RWPE2 (cell line): ENCODE measurements at places on chromosomes 11 and 22.
A peak's percentile ranks its signal among the peaks of the same experiment; 100 is the strongest.

- no peak for DNase-seq
Measured at GRCh38 chr22:45452565-45453379, 39.3 kb downstream of the RIBC2 start.

GRCh38 chr11:27195837-27196202 is 155.2 kb downstream of the BBOX1 start:
- DNase-seq, result no peak

DNA sequence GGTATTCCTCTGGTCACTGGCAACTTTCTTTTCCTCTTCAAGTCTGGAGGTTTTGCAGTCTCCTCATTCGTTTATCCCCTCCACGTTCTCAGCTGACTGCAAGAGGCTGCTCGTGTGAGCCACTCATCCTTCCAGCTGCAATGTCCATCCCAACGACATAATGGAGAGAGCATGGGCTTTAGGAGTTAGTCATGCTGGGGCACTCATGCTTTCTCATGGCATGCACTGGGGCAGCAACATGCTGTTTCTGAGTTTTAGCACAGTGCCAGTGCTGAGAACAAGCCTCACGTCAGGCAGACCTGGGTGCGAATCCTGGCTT is 7.1 kb downstream of the DCPS start:
- DNase-seq, result no peak

GRCh38 chr11:5291207-5291838 is 10.4 kb downstream of the OR51B4 start:
- no peak for DNase-seq

- DNase-seq, result peak; percentile 40
Measured at GRCh38 chr22:50601669-50602337, 1.2 kb downstream of the MAPK8IP2 start.

DNA sequence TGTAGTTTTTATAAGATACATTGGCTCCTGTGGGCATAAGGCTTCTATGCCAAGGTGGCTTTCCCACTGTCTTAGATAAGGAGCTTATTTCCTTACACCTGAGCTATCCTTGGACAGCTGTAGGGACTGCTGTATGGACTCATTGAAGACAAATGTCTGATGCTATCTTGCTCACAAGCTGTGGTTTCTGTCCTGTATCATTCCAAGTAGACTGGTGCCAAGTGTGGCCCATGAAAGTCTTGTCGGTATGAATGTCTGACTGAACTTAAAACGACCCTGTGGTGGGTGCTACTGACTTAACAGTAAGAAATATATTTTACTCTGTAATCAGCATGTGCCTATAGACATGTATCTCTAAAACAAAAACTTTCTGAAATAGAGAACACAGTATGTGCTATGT is 45.0 kb downstream of the LARGE2 start:
- no peak for DNase-seq

DNA sequence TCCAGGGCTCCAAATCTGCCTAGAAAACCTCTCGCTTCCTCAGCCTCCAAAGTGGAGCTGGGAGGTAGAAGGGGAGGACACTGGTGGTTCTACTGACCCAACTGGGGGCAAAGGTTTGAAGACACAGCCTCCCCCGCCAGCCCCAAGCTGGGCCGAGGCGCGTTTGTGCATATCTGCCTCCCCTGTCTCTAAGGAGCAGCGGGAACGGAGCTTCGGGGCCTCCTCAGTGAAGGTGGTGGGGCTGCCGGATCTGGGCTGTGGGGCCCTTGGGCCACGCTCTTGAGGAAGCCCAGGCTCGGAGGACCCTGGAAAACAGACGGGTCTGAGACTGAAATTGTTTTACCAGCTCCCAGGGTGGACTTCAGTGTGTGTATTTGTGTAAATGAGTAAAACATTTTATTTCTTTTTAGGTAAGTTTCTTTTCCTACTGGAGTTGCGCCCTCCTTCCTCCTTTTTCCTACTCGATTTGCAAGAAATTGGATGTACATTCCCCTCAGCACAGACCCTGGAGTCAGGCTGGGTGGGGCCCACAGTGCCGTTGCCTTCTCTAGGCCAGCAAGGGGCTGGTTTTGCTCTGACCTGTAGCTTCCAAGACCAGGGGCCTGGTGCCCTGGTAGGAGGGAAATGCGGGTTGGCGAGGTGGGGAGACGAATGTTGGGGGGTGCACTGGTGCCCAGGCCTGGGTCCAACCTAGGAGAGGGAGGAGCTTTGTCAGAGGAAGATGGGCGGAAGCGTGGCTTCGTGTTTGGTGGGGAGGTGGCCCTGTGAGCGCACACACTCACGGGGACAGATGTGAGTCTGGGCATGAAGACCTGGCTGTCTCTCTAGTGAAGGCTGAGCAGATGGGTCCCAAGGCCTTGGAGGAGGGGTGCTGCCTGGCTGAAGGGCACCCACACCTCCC is 50.6 kb downstream of the ST14 start:
- DNase-seq, result peak; percentile 55

GRCh38 chr11:1748636-1749394 is 1.6 kb downstream of the IFITM10 start:
- DNase-seq, result peak; percentile 54

- DNase-seq, result no peak
Measured at GRCh38 chr22:31278626-31279326, 13.5 kb downstream of the PIK3IP1 start.

DNA sequence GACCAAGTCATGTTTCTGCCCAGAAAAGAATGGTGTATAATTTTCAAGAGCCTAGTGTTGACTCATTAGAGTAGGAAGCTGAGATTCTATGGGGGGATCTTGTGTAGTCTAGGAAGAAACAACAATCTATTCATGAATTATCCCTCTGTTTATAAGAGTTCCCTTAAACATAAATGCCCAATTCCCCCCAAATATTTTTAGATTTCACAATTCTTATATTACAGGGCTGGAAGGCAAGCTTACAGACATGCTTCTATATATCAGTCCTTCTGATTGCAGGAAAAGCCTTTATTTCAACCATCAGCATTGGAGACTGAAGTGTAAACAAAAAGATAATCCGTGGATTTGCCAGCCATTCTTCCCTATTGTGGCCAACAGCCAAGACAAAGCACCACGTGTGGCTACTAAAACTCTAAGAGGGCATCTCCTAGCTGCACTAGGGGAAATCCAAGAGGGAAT is 71.4 kb downstream of the NAT10 start:
- no peak for DNase-seq

DNA sequence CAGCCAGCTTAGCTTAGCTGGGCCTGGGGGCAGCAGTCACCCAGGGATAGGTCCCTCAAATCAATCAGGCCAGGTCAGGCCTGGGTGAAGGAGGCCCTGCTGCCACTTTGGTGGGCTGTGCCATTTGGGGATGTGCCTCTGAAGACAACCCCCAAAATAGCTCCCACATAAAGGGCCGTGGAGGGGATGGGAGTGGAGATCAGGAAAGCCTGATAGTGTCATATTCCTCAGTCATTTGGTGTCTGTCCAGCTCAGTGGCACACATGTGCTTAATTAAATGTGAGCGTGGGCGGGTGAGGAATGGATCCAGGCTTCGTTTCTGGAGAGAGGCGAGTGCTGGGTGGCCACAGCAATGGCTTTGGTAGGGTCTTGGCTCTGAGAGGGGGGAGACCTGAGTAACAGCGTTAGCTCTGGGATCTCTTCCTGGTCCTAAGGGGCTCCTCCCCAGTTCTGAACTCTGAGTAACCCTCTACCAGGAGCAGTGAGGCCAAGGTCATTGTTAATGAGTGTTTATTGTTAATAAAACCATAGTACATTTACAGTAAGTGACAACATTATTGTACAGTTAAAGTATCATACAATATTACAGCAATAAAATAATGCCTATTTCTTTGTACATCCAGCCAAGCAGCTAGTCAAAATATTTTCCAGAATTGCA is 45.2 kb downstream of the NAT10 start:
- no peak for DNase-seq

- DNase-seq, result no peak
Measured at GRCh38 chr11:20754933-20755332, 85.5 kb downstream of the NELL1 start.

GRCh38 chr11:111913997-111914396 is 1.5 kb downstream of the HSPB2 start:
- no peak for DNase-seq

DNA sequence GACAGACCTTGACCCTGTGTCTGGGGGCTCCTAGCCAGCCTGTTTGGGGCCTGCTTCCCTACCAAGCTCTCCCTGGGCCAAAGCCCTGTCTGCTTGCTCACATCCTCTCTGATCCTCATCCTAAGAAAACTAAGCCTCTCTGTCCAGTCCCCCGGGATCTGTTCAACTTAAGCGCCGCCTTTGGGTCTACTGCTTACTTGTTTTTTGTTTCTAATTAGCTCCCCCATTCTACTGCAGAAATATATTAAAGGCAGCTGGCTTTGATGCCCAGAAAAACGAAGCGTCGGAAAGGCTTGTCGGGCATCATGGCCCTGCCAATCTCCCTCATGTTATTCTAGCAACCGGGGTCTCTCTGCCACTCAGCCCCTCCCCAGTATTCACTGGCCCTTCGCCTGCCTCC is 3.4 kb downstream of the DSCAML1 start:
- no peak for DNase-seq

GRCh38 chr22:25120093-25120561 is 79.5 kb upstream of the CRYBB3 start:
- DNase-seq, result no peak

GRCh38 chr11:72353861-72354260 is 80.5 kb downstream of the CLPB start:
- DNase-seq, result no peak

DNA sequence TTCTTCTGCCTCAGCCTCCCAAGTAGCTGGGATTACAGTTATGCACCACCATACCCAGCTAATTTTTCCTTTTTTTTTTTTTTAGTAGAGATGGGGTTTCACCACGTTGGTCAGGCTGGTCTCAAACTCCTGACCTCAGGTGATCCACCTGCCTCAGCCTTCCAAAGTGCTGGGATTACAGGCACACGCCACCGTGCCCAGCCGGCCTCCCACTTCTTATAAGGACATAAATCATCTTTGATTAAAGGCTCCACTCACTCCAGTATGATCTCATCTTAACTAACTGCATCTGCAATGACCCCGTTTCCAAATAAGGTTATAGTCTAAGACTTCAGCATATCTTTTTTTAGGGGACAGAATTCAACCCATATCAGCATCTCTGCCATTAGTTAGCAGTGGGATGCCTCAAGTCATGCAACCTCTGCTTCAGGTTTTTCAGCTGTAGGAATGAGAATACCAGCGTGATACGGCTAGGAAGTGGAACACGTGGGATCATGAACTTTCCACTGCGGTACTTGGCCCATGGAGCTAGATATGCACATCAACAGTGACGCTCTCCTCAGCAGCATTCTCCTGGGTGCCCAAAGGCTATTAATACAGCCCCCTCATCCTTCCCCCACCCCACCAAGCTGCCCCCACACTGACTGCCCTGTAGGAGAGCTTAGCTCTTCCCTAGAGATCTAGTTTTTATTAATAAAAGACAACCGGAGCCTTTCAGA is 41.4 kb downstream of the MCHR1 start:
- no peak for DNase-seq

GRCh38 chr11:47278058-47278457 is 8.1 kb downstream of the MADD start:
- no peak for DNase-seq

GRCh38 chr11:75199412-75199955 is 41.1 kb upstream of the TPBGL start:
- DNase-seq, result no peak

DNA sequence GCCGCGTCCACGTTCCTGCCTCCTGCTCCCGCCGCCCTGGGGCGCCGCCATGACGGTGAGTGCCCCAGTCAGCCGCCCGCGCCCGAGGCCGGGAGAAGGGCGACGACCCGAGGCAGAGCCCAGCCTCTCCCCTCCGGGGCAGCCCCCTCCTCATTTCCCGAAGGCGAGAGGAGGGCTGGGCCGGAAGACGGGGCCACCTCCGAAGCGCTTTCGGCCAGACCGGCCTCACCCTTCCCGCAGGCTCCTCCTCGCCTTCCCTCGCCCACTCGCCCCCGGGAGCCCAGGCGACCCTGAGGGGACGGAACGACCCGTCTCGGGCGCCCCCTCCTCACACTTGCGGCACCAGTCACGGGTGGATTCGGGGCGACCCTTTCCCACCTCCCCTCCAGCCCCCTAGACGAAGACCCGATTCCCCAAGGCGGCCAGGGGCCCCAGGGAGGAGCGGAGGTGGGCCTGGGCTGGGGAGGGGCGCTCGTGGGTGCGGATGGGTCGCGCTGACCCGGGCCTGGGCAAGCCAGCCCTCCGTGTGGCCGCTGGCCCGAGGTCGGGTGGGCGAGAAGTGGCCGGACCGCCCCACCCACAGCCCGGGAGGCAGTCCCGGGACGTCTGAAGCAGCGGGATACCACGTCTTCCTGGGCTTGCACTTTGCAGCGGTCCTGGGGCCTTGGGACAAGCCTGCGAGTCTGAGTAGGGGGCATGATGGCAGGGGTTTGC is 49.7 kb downstream of the TRIOBP start:
- no peak for DNase-seq

DNA sequence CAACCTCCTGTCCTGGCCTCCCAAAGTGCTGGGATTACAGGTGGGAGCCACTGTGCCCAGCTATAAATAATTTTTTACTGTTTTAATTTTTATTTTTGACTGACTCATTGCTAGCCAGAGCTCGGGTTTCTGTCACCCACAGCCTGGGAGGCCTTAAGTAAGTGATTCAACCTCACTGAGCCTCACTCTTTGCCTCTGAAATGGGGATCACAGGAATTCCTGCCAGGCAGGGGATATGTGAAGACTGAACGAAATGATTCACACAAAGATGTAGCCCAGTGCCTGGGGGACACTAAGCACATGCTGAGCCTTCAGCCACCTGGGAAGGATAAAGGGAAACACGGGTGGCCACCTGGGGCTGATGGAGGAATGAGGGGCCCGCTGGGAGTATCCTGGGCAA is 3.8 kb upstream of the LRRC74B start:
- DNase-seq, result no peak

- DNase-seq, result no peak
Measured at GRCh38 chr11:86755146-86755545, 45.2 kb upstream of the PRSS23 start.

- DNase-seq, result no peak
Measured at GRCh38 chr22:19383292-19383691, 48.2 kb downstream of the HIRA start.

GRCh38 chr11:68044145-68044813 is 5.5 kb downstream of the TCIRG1 start:
- peak; percentile 53 for DNase-seq

- DNase-seq, result no peak
Measured at GRCh38 chr11:111719379-111719778, 46.8 kb downstream of the PPP2R1B start.

- DNase-seq, result no peak
Measured at GRCh38 chr11:120801801-120802689, 221.9 kb upstream of the TBCEL start.

DNA sequence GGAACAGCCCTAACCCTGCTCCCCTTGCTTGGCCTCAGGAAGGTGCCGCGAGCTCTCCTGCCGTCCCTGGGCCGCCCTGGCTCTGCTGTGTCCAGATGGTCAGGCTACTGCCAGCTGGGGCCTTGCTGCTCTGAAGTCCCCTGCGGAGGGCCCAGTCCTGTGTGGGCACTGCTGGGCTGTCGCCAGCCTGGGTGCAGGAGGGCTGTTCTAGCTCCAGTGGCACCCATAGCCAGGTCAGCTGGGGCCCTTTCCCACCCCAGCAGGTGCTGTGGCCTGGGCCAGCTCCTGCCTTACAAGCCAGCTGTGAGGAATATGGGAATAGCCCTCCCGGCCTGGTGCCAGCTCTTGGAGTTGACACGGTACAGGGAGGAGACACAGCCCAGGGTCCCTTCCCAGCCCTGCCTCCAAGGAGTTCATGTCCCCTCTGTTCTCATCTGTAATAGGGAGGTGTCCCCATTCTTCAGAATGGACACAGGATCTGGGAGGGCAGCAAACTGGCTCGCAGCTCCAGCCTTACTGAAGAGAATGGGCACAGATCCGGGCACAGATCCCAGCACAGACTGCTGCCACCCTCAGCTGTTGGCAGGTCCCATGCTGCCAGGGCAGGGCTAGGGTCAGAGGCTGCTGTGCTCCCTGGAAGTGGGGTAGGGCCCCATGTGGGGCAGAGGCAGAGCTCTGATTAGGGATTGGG is 3.9 kb downstream of the DERL3 start:
- DNase-seq, result peak; percentile 51
